ENCODE measurements at places on chromosomes 3 and 15. TPM values are rescaled to one million over a fixed set of nuclear protein-coding genes. Genes with fewer than 3 reads are reported as not detected.

The TTC23 gene
- total RNA-seq: 29.0 TPM

The KBTBD12 gene
- not detected for total RNA-seq

The ARL13B gene
- total RNA-seq: 14.5 TPM

The FAM3D gene
- total RNA-seq: not detected

The CYP1A1 gene
- total RNA-seq: 20.0 TPM

The FBXO40 gene
- not detected for total RNA-seq

All from mammary epithelial cell (primary cell).